ENCODE measurements at places on chromosomes 1 and 21.

- DNase-seq, result no peak
These were observed 47.6 kb downstream of the KRTAP19-8 start for GRCh38 chr21:30990514-30991262.

DNA sequence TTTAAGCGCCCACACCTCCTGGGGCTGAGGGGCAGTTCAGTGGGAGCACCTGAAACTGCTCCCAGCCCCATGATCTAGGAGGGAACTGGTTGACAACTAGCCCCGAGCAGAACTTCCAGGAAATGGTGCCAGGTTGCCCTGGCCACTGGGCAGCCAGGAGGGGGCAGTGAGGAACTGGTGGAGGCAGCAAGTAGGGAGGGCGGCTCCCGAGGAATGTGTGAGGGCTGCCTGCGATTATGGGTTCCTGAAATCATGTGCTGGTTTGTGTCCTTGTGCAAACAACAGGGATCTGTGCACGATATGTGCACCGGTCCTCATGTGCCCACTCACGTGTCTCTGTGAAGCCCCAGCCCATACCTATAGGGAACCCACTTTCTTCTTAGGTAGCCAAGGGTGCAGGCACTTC lies 9.9 kb downstream of the GPR3 start:
- DNase-seq, result no peak

GRCh38 chr1:40301066-40301465 lies 16.0 kb downstream of the COL9A2 start:
- no peak for DNase-seq

DNA sequence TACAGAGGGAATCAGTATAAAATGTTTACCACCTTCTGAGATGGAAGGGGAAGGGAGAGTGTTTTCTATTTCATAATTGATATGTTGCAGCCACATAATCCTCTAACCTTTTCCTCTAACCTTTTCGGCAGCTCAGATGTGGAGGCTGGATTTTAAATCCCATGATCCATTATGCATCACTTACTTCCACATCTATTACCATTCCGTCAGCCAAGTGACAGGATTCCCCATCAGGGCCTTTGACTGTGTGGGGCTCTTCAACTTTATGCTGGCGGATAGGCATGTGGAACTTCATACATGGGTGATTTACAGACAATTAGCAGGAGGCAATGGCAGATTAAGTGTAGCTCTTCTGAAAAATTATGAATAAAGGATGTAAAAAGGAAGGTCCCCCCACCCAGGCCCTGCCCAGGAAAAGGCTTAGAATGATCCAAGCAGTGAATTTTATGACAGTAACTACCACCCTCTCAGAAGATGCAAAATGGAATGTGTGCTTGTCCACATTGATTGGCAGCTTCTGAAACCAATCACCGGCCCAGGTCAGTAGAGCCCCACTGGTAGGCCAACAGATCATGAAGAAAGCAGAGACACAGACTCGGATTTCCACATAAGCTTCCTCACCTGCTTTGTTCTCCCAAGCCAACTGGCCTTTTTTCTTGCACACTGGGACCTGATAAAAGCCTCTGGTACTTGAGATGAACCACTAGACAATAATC lies 147.0 kb downstream of the ST6GALNAC5 start:
- DNase-seq, result no peak

DNA sequence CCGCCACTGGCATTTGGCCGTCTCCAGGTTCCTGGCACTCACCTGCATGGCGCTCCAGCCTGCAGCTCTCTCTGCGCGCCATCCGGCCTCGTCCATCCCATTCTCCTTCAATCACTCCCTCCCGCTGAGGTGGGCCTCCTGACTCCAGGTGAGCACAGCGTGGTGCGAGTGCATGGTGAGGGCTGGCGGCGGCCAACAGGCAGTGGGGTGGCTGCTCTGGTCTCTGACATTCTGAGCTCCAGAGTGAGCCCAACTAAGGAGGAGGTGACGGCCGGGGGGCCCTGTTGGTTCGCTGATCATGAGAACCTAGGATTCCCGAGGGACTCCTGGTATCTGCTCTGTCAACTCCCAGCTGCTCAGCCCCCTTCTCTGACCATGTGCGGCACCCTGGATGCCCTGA lies 130.4 kb downstream of the AJAP1 start:
- no peak for DNase-seq

- DNase-seq, result no peak
These were observed 417.9 kb downstream of the MATN1 start for GRCh38 chr1:30305519-30305918.

DNA sequence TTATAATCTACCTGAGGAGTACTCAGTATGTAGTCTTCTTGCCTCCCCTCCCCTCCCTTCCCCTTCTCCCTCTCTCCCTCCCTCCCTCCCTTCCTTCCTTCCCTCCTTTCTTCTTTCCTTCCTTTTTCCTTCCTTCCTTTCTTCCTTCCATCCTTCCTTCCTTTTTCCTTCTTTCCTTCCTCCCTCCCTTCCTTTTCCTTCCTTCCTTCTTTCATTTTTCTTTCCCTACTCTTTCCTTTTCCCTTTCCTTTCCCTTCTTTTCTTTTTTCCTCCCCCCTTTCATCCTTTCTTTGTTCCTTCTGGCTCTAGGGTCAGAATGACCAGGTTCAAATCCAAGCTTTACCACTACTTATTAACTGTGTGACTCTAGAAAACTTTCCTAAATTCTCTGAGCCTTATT lies 48.5 kb upstream of the HAO2 start:
- no peak for DNase-seq

DNA sequence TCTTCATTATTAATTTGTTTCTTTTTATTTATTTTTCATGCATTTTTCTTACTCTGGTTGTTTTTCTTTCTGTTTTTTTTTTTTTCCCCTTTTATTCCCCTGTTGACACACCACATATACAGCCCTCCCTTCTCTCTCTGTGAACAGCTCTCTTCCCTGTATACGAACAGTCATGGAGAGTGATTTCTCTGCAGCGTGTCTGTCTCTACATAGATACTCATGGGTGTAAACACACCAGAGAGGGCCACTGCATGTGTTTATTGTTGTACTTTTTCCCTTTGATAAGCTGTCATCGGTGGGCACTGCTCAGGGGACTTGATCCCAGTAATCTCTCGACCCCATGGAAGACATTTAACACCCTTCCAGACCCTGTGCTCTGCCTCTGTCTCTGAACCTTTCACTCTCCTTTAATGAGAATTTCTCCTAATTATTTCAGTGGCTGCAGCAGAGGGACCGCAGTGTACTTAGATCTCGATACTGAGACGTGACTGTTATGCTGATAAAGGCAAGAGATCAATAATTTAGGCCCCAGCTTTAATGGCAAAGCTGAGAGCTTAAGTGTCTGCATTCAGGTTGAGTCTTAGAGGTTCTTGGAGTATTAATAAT lies 113.1 kb downstream of the PBX1 start:
- no peak for DNase-seq

DNA sequence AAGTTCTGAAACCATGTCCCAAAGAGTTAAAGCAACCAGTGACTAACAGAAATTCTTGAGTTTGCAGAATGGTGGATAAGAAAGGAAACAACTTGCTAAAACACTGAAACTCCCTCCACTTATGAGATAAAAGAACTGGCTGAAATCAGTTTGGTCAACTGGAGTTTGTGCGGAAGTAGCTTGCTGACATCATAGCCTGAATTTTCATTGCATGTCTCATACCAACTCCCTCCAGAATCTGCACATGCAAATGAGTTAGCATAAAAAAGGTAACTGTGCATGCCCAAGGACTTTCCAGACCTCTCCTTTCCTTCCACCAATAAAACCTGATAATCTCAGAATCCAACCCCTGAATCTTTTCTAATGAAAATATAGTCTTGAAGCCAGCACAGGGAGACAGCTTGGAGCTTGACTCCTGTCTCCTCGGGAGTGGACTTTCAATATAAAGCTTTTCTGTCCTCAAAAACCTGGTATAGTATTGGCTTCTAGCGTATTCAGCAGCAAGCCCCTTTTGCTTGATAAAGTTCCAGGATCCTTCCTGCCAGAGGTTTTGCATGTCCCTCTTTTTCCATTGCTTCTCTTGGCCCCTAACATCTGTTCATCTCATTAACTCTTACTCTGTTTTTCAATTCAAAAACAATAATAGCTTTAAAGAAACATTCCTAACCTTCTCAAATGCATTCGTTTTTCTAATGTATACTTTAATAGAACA lies 785.8 kb upstream of the ADGRL4 start:
- DNase-seq, result no peak

- DNase-seq, result peak; percentile 23
These were observed 88.9 kb upstream of the WLS start for GRCh38 chr1:68321084-68321685.

- no peak for DNase-seq
These were observed 83.5 kb downstream of the NDUFS5 start for GRCh38 chr1:39109644-39110043.

DNA sequence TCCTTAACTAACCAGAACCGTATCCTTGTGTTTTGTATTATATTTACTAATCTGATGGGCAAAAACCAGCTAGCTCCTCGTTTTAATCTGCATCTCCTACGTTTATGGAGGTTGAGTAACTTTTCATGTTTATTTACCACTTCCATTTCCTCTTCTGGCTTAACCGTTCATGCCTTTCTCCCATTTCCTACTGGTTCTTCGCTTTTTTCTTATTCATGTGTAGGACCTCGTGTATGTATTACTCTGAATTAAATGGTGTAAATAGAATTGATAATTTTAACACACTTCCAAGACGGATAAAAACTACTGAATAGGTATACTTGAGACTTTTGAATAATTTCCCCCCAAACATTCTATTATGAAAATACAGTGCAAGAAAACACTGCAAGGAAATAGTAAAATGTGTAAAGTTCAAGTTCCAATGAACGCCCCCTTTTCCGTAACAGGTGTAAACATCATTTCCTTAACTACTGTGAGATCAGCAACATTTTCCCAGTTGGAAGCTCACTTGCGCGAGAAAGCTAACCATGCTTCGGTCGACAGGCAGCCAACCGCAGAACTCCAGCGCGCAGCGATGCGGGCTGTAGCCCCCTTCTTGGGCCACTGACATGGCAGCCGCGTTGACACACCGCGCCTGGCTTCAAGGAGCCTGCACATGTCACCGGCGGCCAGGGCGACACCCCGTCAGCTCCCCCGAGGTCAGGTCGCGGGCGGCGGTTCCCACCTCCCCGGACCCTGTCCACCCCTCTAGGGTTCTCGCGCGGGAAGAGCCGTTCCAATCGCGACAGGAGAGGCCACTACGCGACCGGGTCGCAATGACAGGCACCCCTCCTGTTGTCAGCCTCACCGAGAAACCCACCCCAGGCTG lies 816 bp downstream of the EDEM3 start:
- DNase-seq, result peak; percentile 9

- no peak for DNase-seq
These were observed 12.6 kb downstream of the DFFB start for GRCh38 chr1:3869751-3870301.

DNA sequence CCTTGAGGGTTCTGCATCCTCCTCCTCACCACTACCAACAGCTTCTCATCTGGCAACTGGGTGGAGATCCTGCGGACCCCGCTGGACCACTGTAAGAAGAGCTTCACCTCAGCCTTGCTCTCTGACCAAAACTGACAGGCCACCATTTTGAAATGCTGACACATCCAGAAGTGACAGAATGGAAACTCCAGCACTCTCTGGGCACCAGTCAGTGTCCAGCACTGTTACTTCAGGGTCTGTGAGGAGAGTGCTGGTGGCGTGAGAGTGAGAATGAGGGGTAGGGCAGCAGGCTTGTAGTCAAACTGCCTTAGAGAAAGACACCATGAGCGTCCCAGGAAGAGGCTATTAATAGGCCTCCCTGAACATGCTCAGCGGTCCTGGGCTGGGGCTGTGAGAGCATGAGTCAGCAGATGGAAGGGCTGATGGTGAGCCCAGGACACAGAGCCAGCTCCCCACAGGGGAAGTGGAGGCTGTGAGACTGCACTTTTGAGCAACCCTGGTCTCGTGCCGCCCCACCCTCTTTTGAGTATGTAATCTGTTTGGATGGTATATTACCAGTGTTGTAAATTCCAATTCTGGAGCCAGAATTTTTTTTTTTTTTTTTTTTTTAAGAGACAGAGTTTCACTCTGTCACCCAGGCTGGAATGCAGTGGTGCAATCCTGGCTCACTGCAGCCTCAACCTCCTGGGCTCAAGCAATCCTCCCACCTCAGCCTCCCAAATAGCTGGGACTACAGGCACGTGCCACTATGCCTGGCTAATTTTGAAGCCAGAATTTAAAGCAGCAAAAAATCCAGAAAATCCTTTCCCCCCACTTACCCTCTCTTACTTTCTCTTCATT lies 34.4 kb upstream of the SLC30A1 start:
- no peak for DNase-seq

DNA sequence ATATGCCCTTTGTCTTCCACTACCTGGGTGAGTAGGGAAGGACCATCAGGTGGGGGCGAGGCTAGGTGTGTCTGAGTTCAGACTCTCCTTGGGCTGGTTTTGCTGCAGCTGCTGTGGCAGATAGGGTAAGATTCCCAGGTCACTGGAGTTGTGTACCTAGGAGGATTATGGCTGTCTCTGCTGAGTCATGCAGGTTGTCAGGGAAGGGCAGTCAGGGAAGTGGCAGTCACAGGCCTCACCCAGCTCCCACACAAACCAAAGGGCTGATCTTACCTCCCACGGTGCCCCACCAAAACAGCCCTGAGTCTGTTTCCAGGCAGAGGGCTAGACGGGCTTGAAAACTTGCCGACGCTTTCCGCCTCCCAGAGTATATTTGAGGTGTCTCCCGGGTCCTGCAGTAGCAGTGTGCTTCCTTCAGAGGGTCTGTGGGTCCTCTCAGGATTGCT lies 201.6 kb upstream of the PLXNA2 start:
- no peak for DNase-seq

DNA sequence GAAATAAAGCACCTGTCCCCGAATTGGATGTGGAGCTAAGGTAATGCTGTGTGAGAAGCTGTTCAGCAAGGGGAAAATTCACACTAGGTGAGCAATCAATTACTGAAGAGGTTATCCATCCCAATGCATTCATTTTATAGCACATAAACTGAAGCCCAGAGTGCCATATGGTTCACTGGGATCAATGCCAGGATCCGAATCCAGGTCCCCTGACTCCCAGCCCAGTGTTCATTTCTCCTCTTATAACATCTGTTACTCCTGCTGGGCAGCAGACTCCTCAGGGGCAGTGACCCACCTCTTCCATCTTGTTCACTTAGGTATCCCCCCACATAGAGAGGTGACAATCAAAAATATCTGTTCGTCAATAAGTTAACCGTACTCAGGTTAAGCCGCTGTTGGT lies 13.2 kb upstream of the SEC16B start:
- no peak for DNase-seq

DNA sequence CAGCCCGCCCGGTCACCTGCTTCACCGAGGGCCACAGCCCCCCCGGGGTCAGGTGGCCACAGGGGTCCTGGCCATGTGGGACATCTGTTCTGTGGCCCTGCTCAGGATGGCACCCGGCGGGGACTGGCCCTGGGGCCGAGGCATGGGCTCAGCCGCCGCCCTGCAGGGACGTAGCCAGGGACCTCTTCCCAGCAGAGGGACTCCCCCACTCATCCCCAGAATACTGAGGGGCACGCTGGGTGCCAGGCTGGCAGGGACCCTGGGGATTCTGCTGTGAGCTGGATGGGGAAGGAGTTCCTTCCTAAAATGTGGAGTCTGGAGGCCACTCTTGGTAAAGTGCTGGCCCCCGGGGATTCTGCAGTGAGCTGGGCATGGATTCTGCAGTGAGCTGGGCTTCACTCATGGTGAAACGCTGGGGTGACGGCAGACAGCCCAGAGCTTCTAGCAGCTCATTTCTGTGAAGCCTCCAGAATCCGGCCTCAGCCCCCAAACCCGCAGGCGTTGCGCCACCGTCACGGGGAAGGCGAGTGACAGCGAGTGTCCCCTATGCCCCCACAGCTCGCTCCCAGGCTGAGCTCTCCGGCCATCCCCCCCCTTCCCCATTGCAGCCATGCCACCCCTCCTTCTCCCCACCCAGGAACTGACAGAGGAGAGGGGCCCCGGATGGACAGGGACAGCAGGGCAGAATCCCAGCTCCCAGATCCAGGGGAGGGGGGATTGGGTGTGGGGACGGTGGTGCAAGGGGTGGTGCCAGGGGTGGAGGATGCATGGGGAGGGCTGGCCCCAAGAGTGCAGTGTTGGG lies 1.4 kb downstream of the ITGB2 start:
- no peak for DNase-seq
